ENCODE measurements at places on chromosomes 4 and X.

- H3K36me3 ChIP-seq = no peaks in the 10 kb centered on the region
- H3K27me3 ChIP-seq = no peaks in the 10 kb centered on the region
- H3K4me3 ChIP-seq = no peak overlapping the region
These were observed 3.7 kb downstream of the GRIPAP1 start for GRCh38 chrX:48998391-48998790.

GRCh38 chr4:26803211-26803861 is 57.3 kb upstream of the STIM2 start:
- no peaks in the 10 kb centered on the region for H3K27me3 ChIP-seq
- H3K4me1 ChIP-seq = no peaks in the 10 kb centered on the region
- H3K36me3 ChIP-seq = no peaks in the 10 kb centered on the region
- H3K4me3 ChIP-seq = no peak overlapping the region
- DNase-seq = no peak
- H3K27ac ChIP-seq = no peak overlapping the region

DNA sequence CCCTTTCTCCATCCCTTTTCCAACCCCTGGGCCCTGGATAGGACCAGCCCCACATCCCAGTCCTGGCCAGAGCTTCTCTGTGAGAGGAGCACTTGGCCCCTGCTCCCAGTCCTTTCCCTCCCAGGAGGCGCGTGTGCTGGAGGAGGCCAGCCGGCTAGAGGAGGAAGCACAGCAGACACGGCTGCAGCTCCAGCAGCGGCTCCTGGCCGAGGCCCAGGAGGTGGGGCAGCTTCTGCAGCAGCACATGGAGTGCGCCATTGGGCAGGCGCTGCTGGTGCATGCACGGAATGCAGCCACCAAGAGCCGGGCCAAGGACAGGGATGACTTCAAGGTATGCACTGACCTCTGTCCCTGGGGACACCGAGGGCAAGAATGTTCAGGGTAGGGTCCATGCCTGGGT is 87.5 kb downstream of the EVC start:
- no peak overlapping the region for H3K27ac ChIP-seq
- H3K36me3 ChIP-seq = no peaks in the 10 kb centered on the region
- no peaks in the 10 kb centered on the region for H3K4me1 ChIP-seq
- no peak for DNase-seq
- no peaks in the 10 kb centered on the region for H3K27me3 ChIP-seq

DNA sequence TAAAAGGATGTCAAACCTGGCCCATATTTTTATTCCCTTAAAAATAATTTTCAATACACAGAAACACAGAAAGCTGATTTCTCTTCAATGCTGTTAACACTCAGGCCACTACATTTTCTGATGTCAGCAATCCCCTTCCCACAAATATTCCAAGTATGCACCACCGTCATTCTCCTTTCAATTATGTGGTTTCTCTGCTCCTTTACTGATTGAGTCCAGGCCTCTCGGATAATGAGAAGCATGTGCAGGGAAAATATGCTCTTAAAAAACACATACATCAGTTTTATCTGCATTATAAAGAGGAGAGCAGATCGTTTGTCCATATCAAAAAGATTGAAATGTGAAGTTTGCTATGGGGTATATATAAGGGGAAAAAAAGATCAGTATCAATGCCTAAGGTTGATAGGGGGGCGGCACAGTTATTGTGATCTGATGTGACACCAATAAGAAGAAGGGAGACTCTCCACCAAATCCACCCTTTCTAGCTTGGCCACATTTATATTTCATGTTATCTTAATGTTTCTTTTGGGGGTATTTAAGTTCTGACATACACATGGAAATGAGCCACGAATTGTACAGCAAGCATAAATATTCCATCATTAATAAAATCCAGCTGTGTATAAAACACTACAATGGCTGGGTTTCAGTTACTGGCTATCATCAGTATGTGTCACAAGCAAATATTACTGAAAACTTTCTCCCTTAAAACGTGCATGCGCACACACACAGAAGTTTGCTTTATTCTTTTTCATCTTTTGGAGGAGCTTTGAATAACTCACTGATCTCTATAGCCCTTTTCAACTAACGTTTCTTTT is 6.4 kb downstream of the AMOT start:
- no peak overlapping the region for H3K4me3 ChIP-seq
- H3K27me3 ChIP-seq = peaks cover 4% of the 10 kb centered on the region
- no peaks in the 10 kb centered on the region for H3K36me3 ChIP-seq
- H3K4me1 ChIP-seq = no peaks in the 10 kb centered on the region

- H3K4me1 ChIP-seq = no peaks in the 10 kb centered on the region
- no peak overlapping the region for H3K4me3 ChIP-seq
- no peaks in the 10 kb centered on the region for H3K27me3 ChIP-seq
- no peaks in the 10 kb centered on the region for H3K36me3 ChIP-seq
- H3K27ac ChIP-seq = peak overlapping the region; percentile 24
- no peak for DNase-seq
These were observed 250.8 kb downstream of the ARHGAP24 start for GRCh38 chr4:85725721-85726170.

DNA sequence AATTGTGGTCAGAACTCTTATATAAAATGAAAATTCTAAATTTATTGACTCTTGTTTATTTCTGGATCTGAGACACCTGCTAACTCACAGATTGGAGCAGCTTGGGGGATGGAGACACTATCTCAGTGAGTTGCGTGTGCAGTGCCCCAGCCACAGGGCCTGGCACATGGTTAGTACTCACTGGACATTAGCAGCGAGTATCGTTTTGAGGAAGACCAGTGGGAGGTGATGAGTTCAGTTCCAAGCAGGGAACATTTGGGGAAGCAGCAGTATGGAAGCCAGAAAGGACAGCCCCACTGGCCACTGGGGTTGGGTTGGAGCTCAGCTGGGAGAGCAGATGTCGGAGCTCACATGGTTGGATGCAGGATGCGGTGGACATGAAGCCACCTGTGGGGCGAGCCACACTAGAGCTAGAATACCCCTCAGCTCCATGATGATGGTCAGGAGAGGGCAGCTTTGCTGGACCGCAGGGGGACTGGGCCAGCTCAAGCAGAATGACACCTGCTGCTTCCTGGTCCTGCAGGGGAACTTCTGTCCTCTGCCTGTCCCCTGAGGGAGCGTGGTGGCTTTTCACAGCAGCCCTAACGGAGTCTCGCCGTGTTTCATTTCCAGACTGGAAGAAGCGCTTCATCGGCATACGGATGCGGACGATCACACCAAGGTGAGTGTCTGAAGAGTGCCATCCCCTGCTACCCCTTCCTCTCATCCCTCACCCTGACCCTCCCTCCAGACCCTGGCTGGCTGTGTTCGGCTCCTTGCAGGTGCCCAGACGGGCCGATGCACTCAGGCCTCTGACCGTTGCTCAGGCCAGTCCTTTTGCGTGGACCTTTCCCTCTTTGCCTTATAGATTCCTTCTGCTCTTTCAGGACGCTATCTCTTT is 32.5 kb downstream of the HTRA3 start:
- no peaks in the 10 kb centered on the region for H3K36me3 ChIP-seq
- DNase-seq = no peak
- no peak overlapping the region for H3K27ac ChIP-seq

DNA sequence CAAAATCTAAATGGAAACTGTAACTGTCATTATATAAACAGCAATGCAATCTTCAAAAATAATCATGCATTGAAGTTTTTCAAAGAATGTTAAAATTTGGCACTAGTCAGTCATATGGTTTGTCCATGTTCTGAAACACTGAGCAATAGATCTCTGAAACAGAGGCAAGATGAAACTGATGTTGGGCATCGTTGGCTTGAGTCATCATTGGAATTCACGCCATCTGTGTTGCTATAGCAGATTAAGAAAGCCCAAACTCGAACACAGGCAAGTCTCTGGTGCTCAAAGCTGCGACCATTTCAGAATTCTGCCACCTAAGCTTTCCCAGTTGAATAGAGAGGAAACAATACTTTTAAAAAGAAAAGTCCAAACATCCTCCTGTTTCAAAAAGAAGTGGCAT is 114.1 kb upstream of the PPARGC1A start:
- H3K36me3 ChIP-seq = no peaks in the 10 kb centered on the region
- no peaks in the 10 kb centered on the region for H3K4me1 ChIP-seq
- no peak overlapping the region for H3K27ac ChIP-seq
- no peak for DNase-seq

DNA sequence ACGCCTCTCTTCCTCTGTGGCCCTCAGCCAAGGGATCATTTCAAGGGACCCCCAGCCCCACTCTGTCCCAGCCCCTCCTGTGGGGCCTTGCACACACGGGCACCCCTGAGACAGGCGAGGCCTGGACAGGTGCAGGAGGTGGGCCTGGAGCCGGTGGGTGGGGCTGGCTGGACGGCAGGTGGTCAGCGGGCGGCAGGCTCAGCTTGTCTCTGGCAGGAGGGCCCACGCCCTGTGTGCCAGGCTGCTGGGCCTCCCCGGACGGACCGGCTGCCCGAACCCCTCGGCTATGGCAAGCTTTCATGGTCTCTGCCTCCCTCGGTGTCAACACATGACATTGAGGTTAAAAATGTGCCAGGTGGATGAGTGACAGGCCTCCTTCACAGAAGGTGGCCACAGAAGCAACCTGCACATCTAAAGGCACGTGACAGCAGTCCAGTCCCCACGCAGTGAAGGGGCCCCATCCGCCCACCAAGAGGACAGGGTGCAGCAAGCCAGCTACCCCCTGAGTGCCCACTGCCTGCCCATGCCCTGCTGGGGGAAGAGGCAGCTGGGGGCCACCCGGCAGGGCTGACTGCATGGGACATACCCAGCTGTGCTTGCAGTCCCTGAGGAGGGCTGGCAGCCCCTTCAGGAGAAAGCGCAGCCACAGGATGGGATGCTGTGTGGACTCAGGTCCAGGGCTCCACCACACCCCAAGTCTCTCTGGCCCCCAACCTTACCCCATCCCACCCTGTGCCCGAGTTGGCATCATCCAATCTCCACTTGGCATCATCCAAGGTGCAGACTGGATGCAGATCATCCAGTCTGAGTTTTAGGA is 109.3 kb downstream of the FAM53A start:
- H3K4me3 ChIP-seq = no peak overlapping the region
- no peaks in the 10 kb centered on the region for H3K4me1 ChIP-seq
- H3K36me3 ChIP-seq = no peaks in the 10 kb centered on the region
- no peak for DNase-seq

DNA sequence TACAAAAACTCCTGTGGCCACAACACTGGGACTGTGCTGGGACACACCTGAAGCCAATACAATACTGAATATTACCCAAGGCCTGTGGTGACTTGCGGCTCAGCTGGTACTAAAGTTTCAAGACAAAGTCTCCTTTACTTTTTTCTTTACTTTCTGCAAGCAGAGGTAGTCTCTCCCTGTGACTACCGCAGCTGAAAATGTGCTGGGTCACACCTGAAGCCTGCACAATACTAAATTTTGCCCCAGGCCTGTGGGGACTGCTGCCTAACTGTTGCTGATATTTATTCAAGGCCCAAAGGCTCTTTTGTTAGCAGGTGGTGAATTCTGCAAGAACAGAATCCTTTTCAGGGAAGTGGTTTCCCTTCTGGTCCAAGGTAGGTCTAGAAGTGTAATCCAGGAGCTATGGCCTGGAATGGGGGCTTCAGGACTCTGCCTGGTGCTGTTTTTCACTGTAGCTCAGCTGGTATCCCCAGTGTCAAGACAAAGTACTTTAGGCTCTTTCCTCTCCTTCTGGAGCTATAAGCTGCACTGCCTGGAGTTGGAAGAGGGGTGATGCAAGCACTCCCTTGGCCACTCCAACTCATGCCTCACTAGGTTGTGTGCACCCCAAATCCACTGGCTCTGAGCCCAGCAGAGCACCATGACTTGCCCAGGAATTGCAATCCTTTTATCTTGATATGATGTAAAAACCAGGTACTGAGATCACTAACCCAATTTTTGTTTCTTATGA is 489.4 kb downstream of the TECRL start:
- no peaks in the 10 kb centered on the region for H3K27me3 ChIP-seq
- no peak overlapping the region for H3K4me3 ChIP-seq
- H3K27ac ChIP-seq = no peak overlapping the region
- H3K36me3 ChIP-seq = no peaks in the 10 kb centered on the region
- H3K4me1 ChIP-seq = no peaks in the 10 kb centered on the region
- no peak for DNase-seq

GRCh38 chr4:15434091-15434490 is 6.3 kb downstream of the C1QTNF7 start:
- no peaks in the 10 kb centered on the region for H3K4me1 ChIP-seq
- no peak overlapping the region for H3K27ac ChIP-seq
- H3K27me3 ChIP-seq = no peaks in the 10 kb centered on the region
- H3K4me3 ChIP-seq = no peak overlapping the region
- H3K36me3 ChIP-seq = no peaks in the 10 kb centered on the region

GRCh38 chr4:113831457-113831856 is 69.9 kb upstream of the CAMK2D start:
- no peaks in the 10 kb centered on the region for H3K27me3 ChIP-seq
- H3K27ac ChIP-seq = no peak overlapping the region
- no peaks in the 10 kb centered on the region for H3K4me1 ChIP-seq
- no peak overlapping the region for H3K4me3 ChIP-seq

GRCh38 chr4:171857302-171858012 is 44.3 kb downstream of the GALNTL6 start:
- no peak for DNase-seq
- no peaks in the 10 kb centered on the region for H3K36me3 ChIP-seq
- H3K4me3 ChIP-seq = no peak overlapping the region
- H3K27me3 ChIP-seq = no peaks in the 10 kb centered on the region
- no peak overlapping the region for H3K27ac ChIP-seq

- H3K27me3 ChIP-seq = no peaks in the 10 kb centered on the region
- H3K4me3 ChIP-seq = no peak overlapping the region
These were observed 141.5 kb downstream of the MAGEB17 start for GRCh38 chrX:16308773-16309172.

- no peak overlapping the region for H3K27ac ChIP-seq
- no peaks in the 10 kb centered on the region for H3K36me3 ChIP-seq
- DNase-seq = no peak
- no peaks in the 10 kb centered on the region for H3K4me1 ChIP-seq
These were observed 19.3 kb downstream of the JAKMIP1 start for GRCh38 chr4:6180841-6181631.

- H3K36me3 ChIP-seq = no peaks in the 10 kb centered on the region
- no peak for DNase-seq
- H3K27me3 ChIP-seq = no peaks in the 10 kb centered on the region
- H3K4me1 ChIP-seq = no peaks in the 10 kb centered on the region
- H3K27ac ChIP-seq = no peak overlapping the region
- no peak overlapping the region for H3K4me3 ChIP-seq
These were observed 220.1 kb downstream of the DCTD start for GRCh38 chr4:182697094-182697493.

DNA sequence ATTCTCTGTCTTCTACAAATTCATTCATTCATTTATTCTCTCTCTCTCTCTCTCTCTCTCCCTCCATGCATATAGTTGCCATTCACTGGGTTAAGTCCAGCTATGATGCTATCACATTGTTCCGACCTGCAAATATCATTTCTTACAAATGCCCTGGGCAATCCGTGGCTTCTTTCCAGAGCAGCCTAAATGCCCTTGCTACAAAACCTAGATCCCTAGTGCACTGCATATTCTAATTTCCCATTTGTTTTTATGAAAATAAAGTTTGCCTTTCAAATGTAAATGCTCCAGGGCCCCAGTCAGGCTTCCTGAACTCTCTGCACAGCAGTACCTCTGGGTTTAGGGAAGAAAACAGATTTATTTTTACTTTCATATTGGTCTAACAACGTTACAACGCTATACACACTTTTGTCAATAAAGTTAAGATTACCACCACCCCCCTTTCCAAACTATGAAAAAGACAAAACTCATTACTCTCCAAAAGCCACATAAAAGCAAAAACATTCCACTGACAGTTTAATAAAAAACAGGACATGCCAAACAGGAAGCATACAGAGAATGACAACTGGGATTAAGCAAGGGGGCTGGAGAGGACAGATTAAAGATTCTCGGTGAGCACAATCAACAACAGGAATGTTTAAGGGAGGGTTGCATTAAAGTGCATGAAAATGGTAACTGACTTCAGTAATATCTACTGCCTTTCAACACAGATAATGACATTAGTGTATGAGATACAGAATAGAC is 104.3 kb downstream of the USP46 start:
- DNase-seq = no peak
- H3K36me3 ChIP-seq = no peaks in the 10 kb centered on the region
- no peak overlapping the region for H3K4me3 ChIP-seq

All from colonic mucosa (tissue), 4 donors.